ENCODE measurements at places on chromosomes 2 and 18. TPM values are rescaled to one million over a fixed set of nuclear protein-coding genes. Genes with fewer than 3 reads are reported as not detected.

ANKZF1 gene
- 97.5 TPM for total RNA-seq

POTEI gene
- not detected for total RNA-seq

MCM6 gene
- 284 TPM for total RNA-seq

MAP3K19 gene
- total RNA-seq: not detected

- DNase-seq: no peak
These were observed 100.6 kb upstream of the APCDD1 start for GRCh38 chr18:10353791-10354190.

- DNase-seq: peak; percentile 64
These were observed 106.1 kb downstream of the TXNL1 start for GRCh38 chr18:56532176-56532840.

DNA sequence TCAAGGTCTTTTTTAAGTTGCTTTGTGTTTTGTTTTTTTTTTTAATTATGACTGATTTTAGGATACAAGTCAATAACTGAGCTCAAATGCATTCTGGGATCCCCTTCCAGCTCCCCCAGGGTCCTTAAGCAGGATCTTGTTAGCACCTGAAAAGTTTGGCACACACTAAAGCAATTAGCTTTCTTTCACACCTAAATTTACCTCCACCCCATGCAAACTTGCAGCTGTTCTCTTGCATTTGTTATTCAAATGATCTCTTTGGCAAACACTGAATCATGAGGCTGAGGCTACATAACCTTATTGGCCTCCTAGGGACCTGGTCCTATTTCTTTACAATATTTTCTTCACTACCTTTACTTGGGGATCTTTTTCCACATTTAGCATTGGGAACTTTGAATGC, 2026.1 kb upstream of the CELF4 start:
- DNase-seq: no peak

DNA sequence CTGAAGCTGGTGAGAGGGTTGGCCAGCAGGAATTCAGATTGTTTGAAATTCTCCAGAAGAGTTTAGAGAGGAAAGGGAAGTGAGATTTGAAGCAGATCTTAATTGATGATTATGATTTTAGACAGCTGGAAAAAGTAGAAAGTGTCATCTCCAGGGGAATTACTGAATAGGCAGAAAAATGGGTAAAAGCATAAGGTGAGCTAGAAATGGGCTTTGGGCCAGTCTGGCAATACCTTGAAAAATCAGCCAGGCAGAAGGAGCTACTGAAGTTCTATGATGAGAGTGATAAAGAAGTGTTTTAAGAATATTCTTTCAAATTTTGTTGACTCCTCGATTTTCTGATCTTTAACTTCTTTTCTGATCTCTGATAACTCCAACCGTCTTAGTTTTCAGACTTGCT, 172.9 kb upstream of the CCDC150 start:
- no peak for DNase-seq

- no peak for DNase-seq
These were observed 91.3 kb upstream of the ZFP36L2 start for GRCh38 chr2:43317680-43318079.
